ENCODE measurements at places on chromosomes 1 and 21.

GRCh38 chr1:170175041-170175440, 29.3 kb downstream of the NTMT2 start:
- DNase-seq: no peak

DNA sequence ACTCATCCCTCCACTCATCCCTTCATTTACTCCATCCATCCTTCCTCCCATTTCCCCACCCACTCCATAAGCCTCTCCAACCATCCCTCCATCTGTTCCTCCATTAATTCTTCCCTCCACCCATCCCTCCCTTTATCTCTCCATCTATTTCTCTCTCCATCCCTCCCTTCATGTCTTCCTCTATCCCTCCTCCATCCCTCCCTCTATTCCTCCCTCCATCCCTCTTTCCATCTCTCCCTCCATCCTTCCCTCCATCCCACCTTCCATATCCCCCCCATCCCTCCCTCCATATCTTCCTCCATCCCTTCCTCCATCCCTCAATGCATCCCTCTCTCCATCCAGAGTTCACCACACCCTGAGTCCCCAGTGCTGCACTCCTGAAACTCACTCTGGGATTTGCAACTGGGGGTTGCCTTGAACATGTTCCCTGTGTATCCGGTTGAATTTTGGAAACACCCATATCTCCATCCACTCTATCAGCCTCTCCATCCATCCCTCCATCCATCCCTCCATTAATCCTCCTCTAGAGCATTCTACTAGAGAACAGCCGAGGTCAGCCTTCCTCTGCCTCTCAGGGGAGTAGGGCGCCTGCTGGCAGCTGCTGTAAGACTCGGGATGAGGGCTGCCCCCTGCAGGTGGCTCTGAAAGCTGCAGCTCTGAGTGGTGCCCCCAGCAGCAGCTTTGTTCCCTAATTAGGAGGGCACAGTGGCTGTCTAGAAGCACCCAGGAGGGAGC, 39.4 kb downstream of the ABCG1 start:
- no peak for DNase-seq

GRCh38 chr1:6459850-6460265, 6.1 kb downstream of the TNFRSF25 start:
- DNase-seq: no peak

DNA sequence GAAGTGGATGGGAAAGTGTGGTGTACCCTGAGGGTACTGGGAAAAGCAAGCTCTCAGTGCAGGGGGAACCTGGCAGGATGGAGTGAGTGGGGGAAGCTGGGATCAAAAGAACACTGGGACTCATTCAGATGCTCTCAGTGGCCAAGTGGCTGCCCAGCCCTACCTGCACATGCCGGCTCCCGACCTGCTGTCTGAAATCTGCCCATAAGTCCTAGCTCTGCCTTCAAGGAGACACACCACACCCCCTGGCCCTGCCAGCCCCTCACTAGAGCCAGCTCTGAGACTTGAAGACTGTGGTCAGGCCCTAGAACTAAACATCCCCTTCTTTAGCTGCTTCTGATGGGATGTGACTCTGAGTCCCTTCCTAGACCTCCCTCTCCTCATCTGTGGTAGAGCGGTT, 2.2 kb downstream of the TMEM54 start:
- DNase-seq: no peak

GRCh38 chr1:167439301-167439988, 78.9 kb downstream of the CD247 start:
- DNase-seq: no peak

GRCh38 chr1:110224240-110224995, 14.3 kb downstream of the KCNC4 start:
- no peak for DNase-seq

- DNase-seq: no peak
These were observed 34.9 kb upstream of the LYPLAL1 start for GRCh38 chr1:219138747-219139146.

DNA sequence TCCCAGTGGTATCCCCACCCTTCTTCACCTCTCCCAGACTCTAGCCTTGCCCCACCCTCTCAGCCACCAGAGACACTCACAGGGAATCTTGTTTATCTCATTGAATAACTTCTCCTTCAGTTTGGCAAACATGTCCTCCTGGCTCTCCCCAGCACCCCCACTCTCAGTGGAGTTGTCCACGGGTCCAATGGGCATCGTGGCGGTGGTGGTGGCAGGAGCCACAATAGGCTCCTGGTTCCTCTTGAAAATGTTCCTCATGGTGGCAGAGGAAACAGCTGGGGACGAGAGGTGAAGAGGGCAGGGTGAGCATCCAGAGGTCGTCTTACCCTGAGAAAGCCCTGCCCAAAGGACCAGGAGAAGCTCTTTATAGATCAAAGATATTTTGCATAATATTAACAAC, 104.7 kb downstream of the SYT2 start:
- no peak for DNase-seq

DNA sequence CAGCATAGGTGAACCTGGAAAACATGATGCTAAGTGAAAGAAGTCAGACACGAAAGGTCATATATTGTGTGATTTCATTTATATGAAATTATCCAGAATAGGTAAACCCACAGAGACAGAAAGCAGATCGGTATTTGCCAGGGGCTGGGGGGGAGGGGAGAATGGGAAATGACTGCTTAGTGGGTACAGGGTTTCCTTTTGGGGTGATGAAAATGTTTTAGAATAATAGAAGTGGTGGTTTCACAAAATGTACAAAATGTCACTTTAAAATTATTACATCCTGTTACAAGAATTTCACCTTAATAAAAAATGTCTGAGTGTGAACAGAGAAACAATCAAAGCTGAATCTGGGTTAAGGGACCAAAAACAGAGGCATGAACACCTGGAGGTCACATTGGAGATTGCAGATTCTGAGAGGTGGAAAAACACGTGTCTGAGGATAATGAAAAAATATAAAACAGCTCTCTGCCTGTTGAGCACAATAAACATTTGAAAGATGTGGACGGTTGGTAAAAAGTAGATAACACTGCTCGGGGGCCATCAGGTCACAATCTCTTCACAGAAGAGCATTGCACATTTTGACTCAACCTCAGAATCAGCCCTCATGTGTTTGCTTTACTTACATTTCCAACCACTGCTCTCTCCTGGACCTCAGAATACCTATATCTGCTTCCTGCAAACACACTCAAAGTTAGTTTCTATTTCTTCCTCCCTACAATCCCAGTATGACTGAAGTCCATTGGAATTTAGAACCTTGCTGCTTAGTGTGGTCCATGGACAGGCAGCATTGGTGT, 3.2 kb downstream of the SLAMF6 start:
- DNase-seq: no peak

DNA sequence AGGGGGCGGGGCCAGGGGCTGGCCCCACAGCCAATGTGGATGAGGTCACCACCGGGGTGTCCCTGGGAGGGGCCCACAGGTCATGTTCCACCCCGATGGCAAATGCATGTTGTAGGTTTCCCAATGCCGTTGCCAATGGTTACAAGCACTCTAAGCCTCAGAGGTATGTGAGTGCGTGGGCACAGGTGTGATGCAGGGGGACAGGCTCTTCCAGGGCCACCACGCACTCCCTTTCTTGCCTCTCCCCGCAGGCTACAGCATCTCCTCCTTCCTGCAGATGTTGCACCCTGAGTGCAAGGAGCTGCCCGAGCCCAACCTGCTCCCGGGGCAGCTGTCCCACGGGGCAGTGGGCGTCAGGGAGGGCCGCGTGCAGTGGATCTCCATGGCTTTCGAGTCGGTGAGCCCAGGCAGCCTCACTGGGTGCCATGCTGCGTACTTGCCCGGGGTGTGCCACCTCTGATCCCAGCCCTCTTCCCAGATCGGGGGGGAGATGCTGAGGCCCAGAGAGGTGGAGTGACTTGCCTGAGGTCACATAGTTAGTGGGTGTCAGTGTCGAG, 52.4 kb downstream of the DISP3 start:
- no peak for DNase-seq

GRCh38 chr1:29576510-29576909, 340.2 kb downstream of the PTPRU start:
- no peak for DNase-seq

GRCh38 chr1:183584147-183584546, 6.1 kb downstream of the NCF2 start:
- no peak for DNase-seq

GRCh38 chr1:228151180-228151925, 1.6 kb downstream of the GJC2 start:
- no peak for DNase-seq

DNA sequence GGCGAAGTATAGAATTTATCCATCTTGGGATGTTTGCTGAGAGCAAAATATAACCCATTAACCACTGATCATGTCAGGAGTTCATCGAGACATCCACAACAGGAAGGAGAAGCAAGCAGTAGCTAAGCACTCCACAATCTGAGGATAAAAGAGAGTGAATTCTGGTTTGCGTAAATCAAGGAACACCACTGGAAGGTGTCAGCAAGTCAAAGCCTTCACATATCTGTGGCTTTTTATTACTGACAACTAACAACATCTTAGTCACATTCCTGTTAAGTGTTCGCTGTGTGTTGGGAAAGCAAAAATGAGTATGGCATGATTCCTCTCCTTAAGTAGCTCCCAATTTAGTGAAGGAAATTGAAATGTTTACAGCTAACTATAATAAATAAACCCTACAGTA, 44.5 kb upstream of the DARS2 start:
- DNase-seq: no peak

- DNase-seq: no peak
These were observed 82.8 kb upstream of the SLC44A3 start for GRCh38 chr1:94737124-94737998.

GRCh38 chr1:6103111-6103853, 57.6 kb downstream of the KCNAB2 start:
- no peak for DNase-seq

DNA sequence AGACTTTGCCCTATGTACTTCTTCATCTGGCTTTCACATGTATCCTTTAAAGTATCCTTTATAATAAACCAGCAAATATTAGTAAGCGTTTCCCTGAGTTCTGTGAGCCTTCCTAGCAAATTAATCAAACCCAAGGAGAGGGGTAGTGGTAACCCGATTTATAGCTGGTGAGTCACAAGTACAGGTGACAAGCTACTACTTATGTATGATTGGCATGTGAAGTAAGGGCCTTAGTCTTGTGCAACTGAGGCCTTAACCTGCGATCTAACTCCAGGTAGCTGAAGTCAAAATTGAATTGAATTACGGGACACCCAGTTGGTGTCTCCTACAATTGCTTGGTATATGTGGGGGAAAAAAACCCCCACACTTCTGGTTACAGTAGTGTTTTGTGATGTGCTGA, 26.0 kb downstream of the SLC16A1 start:
- DNase-seq: no peak

DNA sequence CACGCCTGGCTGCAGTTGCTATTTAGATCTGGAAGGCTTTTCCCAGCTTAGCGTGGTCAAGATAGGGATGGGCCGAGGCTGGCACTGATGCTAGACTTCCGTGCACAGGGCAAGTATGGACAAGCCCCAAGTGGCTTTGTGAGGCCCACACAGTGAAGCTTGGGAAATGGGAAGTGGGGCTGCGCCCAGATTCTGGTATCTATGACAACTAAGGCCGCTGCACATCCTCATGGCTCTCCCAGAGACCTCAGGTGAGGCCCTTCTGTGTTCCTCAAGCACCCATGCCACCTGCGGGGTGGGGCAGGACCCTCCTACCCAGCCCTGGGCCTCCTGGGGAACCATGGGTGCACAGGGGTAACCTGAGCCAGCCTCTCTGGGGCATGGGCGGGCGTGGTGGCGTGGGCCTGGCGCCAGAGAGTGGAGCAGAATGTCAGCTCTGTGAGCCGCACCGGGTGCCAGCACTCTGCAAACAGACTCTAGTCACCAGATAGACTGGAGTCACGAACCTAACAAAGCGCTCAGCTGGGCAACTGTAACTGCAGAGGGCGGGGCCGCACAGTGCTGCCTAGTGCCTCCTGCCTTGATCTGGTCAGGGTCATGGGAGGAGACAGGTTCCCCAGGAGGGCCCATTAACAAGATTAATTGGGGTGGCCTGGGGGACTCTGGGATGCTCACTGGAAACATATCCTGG, 46.4 kb downstream of the ELF3 start:
- DNase-seq: no peak

GRCh38 chr1:97781762-97782337, 139.0 kb downstream of the DPYD start:
- DNase-seq: no peak
